ENCODE measurements at places on chromosomes 11 and 22.

GRCh38 chr11:10637731-10638151, 55.8 kb downstream of the IRAG1 start:
- no peak for DNase-seq

GRCh38 chr11:66996609-66997273, 21.6 kb downstream of the C11orf86 start:
- DNase-seq, result no peak

DNA sequence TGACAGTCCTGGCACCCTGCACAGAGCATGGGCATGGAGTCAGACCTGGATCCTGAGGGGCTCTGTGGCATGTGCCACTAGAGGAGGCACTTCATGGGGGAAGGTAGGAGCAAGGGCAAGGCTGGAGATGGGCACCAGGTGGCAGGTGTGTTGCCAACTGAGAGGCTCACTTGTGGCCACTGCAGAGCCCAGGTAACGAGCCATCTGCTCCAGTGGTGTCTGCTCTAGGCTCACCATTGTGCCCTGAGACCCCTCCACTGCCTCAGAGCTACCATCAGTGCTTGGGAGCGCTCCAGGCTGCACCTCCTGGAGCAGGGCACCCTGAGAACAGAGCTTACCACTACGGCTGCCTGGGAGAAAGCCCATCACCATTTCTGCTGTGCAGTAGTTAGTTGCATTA, 1.3 kb upstream of the ZDHHC8 start:
- DNase-seq, result no peak

DNA sequence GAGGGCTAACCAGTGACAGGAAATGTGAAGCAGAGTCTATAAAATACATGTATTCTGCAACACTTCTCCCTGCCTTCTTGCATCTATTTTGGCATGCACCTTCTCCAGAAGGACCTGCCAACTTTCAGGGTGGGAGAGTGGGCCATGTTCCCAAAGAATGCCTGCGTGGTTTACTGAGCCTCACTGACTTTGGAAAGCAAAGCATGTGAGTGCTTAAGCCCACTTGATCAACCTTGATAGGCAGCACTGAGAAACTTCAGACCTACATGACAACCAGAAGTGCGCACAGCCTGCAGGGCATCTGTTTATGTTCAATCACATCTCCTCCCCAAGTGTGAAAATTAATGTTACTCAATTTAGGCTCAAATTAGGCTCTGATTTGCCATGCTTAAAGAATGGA, 69.2 kb downstream of the AMOTL1 start:
- no peak for DNase-seq

Measured in RWPE2 (cell line).